ENCODE measurements at places on chromosomes 3 and 15. TPM values are rescaled to one million over a fixed set of nuclear protein-coding genes. Genes with fewer than 3 reads are reported as not detected.

- H3K4me1 ChIP-seq = no peaks in the 10 kb centered on the region
- no peaks in the 10 kb centered on the region for H3K36me3 ChIP-seq
- no peaks in the 10 kb centered on the region for H3K27me3 ChIP-seq
- no peak overlapping the region for H3K27ac ChIP-seq
These were observed 101.2 kb downstream of the NFKBIZ start for GRCh38 chr3:101950510-101950909.

DNA sequence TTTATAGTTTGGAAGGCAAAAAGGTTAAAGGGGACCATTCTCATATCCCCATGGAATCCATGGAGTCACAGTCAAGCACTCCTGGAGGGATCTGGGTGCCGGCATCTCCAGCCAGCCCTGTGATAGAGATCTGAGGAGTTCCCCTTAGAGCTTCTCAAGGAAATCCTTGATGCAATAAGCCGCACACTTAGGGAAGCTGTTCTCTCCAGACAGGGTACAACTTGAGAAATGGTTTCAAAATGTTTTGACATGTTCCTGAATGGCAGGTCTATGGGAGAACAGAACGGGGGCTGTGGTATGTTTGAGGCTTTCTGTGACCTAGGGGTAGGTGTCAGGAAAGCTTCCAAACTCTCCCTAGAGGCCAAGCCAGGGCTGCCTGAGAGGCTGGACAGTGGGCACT is 292.9 kb downstream of the TLE3 start:
- no peaks in the 10 kb centered on the region for H3K36me3 ChIP-seq
- DNase-seq = no peak
- no peak overlapping the region for H3K27ac ChIP-seq
- H3K27me3 ChIP-seq = peaks cover 19% of the 10 kb centered on the region

The CA12 gene
- 0.46 TPM for polyA plus RNA-seq

- H3K27me3 ChIP-seq = peaks cover 38% of the 10 kb centered on the region
- H3K27ac ChIP-seq = no peak overlapping the region
- no peak overlapping the region for H3K4me3 ChIP-seq
- H3K4me1 ChIP-seq = peaks cover 17% of the 10 kb centered on the region
- no peaks in the 10 kb centered on the region for H3K36me3 ChIP-seq
These were observed 14.9 kb upstream of the AEN start for GRCh38 chr15:88606070-88606794.

DNA sequence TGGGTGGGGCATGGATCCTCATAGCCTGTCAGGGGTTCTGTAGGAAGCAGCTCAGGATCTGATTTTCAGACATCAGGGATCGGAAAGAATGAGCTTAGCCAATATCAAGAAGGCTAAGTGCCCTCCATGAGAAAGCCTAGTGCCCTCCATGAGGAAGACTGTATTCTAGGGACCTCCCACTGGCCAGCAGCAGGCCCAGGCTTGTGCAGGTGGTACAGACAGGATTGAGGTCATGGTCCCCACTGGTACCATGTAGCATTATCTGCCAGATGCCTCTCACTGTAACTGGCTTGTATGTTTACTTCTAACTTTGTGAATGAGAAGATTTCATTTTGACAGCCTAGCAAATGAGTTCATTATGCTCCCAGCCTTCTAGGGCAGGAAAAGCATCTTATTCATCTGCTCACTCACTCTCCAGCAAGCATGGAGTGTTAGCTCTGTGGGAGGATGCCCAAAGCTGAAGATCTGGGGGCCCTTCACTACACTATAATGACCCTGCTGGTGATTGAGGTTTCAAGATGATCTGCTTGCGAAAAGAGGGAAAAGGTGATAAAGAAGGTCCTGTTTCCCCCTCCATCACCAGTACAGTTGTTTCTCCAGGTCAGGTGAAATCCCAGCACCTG is 7.5 kb downstream of the EPHB1 start:
- H3K27ac ChIP-seq = no peak overlapping the region
- H3K4me1 ChIP-seq = peaks cover 13% of the 10 kb centered on the region
- H3K36me3 ChIP-seq = no peaks in the 10 kb centered on the region
- DNase-seq = no peak
- H3K4me3 ChIP-seq = no peak overlapping the region
- peaks cover 19% of the 10 kb centered on the region for H3K27me3 ChIP-seq

- DNase-seq = no peak
- H3K36me3 ChIP-seq = no peaks in the 10 kb centered on the region
- H3K4me3 ChIP-seq = no peak overlapping the region
These were observed 32.5 kb downstream of the NAALADL2 start for GRCh38 chr3:174891524-174892203.

GRCh38 chr15:77107531-77108355 is 36.8 kb upstream of the TSPAN3 start:
- peak; percentile 83 for DNase-seq
- H3K36me3 ChIP-seq = peaks cover 11% of the 10 kb centered on the region
- H3K4me1 ChIP-seq = peaks cover 28% of the 10 kb centered on the region
- H3K27ac ChIP-seq = peak overlapping the region; percentile 74

- peak; percentile 34 for DNase-seq
- H3K27me3 ChIP-seq = no peaks in the 10 kb centered on the region
- no peak overlapping the region for H3K4me3 ChIP-seq
- H3K4me1 ChIP-seq = peaks cover 15% of the 10 kb centered on the region
- H3K27ac ChIP-seq = no peak overlapping the region
These were observed 46.8 kb downstream of the PXYLP1 start for GRCh38 chr3:141278196-141279076.

DNA sequence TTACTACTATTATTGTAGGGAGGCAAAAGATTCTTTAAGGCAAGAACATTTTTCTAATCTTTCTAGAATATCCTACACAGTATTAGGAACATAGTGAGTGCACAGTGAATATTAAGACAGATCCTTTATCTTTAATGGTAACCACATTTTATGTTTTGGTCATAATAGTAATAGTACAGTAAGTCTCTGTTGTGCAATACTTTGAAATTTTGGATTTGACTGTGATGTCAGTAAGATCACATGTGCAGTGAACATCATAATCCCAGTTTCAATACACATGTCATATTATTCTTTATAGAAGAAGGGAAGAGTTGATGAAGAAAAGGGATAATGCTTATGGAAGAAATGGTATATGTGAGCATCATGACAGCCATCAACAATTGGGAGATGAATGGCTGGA is 10.7 kb downstream of the STT3B start:
- no peaks in the 10 kb centered on the region for H3K36me3 ChIP-seq
- H3K4me1 ChIP-seq = peaks cover 11% of the 10 kb centered on the region
- no peak for DNase-seq
- H3K4me3 ChIP-seq = no peak overlapping the region
- H3K27me3 ChIP-seq = no peaks in the 10 kb centered on the region

DNA sequence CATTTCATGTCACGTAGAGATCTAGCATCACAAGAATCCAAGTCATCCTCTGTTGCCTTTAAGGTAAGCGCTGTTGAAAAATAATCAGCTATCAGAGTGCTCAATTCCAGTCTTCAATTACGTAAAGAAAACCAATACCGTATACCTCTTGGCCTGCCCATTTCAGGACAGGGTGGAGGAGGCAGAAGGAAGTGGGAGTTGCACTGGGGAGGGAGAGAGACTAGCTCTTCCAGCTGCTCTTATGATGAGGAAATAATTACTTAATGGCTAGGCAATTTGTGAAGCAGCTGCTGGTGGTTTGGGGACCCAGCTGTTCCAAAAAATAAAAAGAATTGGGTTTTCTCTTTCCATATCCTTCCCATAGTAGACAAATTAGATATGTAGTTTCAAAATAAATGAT is 365.8 kb upstream of the MCTP2 start:
- H3K27me3 ChIP-seq = no peaks in the 10 kb centered on the region
- peaks cover 13% of the 10 kb centered on the region for H3K4me1 ChIP-seq
- no peak overlapping the region for H3K4me3 ChIP-seq
- no peaks in the 10 kb centered on the region for H3K36me3 ChIP-seq
- DNase-seq = peak; percentile 88
- H3K27ac ChIP-seq = peak overlapping the region; percentile 76

DNA sequence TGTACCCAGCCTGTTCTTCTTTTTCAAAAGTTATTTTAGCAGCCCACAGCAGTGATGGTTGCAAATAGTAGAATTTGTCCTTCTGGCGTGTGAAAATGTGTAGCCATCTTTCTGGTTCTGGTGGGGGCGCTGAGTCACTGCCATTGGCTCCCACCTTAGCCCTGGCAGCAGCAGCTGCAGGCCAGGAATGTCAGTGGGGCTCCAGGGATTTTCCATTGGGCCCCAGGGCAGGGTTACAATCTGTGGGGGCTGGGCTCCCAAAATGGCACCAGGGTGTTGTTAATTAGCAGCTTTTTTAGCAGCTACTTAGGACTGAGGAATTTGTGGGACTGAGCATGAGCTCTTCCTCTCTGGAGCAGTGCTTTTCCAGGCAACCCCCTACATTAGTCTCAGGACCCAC is 38.9 kb downstream of the TOPAZ1 start:
- no peak overlapping the region for H3K27ac ChIP-seq
- peaks cover 3% of the 10 kb centered on the region for H3K27me3 ChIP-seq
- no peak overlapping the region for H3K4me3 ChIP-seq

DNA sequence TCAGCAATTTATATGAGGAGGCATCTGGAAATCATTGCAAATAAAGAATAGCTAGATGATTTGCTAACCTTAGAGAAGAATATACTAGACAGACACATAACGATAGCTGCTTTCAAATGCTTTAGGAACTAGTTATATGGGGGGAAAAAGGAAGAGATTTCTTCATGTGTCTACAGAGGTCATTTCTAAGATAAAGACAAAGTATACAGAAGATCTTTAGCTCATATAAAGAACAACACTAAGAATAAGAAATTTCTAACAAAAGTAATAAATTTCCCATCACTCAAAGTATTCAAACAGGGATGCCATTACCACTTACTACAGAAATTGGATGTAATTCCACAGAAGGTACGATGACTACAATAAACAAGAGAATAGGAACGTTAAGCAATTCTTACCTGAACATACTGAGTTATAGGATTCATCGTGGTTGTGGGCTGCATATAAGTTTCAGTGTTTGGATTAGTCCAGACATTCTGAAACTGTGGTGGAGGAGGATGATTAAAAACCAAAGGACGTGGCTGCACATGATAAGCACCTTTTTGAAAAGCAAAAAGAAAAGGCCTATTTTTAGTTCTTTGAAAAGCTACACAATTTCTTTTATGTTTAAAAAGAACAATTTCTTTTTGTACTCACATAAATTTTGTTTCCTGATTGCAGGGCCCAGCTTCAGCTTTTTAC is 8.7 kb downstream of the DAZL start:
- no peaks in the 10 kb centered on the region for H3K36me3 ChIP-seq
- no peaks in the 10 kb centered on the region for H3K27me3 ChIP-seq
- no peak overlapping the region for H3K4me3 ChIP-seq
- no peak for DNase-seq
- no peak overlapping the region for H3K27ac ChIP-seq

DNA sequence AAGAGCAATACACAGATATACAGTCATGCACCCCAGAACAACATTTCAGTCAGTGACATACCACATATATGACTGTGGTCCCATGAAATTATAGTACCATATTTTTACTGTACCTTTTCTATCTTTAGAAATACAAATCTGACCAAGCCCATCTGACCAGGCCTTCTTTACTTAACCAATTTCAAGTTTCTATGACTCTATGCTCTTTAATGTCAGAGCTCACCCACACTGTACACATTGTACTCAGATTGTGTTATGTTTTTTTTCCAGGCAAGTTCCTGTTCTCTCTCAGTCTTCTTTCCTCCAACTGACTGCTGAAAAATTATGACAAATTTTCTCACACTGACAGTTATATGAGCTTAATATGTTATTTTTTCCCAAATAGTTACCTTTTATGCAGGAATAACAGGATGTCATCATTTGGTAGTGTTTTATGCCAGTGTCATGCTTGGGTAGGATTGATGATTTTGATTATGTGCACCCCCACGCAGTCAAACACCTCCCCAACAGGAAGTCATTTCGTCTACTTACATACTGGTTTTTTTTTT is 8.0 kb upstream of the CBLB start:
- H3K27me3 ChIP-seq = no peaks in the 10 kb centered on the region
- DNase-seq = no peak
- H3K4me1 ChIP-seq = no peaks in the 10 kb centered on the region
- no peak overlapping the region for H3K27ac ChIP-seq
- no peak overlapping the region for H3K4me3 ChIP-seq

The CCR9 gene
- not detected for polyA plus RNA-seq

- H3K36me3 ChIP-seq = no peaks in the 10 kb centered on the region
- peak; percentile 85 for DNase-seq
- peak overlapping the region; percentile 75 for H3K27ac ChIP-seq
- no peak overlapping the region for H3K4me3 ChIP-seq
- no peaks in the 10 kb centered on the region for H3K27me3 ChIP-seq
These were observed 15.2 kb downstream of the PRICKLE2 start for GRCh38 chr3:64209866-64210621.

The KNL1 gene
- 10.0 TPM for polyA plus RNA-seq

- no peaks in the 10 kb centered on the region for H3K36me3 ChIP-seq
- H3K4me3 ChIP-seq = no peak overlapping the region
- no peaks in the 10 kb centered on the region for H3K27me3 ChIP-seq
- H3K27ac ChIP-seq = no peak overlapping the region
These were observed 67.6 kb upstream of the TGFBR2 start for GRCh38 chr3:30538791-30539190.

DNA sequence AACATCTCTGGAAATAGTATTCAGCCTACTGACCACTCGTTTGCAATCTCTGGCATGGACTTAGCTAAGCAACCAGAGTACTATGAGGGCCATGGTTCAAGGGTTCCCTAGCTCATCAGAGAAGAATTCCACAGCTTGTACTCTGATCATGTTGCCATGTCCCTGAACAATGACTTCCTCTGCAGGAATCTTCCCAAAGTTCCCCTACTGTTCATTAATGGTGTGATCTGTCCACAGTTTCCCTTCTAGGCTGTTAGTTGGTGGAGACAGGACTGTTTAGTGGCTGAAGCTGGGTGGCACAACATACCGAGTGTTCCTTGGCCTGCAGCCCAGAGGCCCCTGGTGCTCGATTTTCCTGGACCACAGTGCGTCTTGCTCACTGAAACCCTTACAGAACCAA is 44.4 kb upstream of the GALNT15 start:
- DNase-seq = peak; percentile 51
- H3K36me3 ChIP-seq = no peaks in the 10 kb centered on the region
- no peak overlapping the region for H3K27ac ChIP-seq
- H3K4me1 ChIP-seq = peaks cover 27% of the 10 kb centered on the region
- H3K27me3 ChIP-seq = no peaks in the 10 kb centered on the region

Measured in muscle of leg (tissue), 16 donors.